Stimulated activated CD4-positive, alpha-beta T cell treated with anti-CD3 and anti-CD28 coated beads, Interleukin-2, amount 100 ng/mL, for 48 hours (primary cell): ENCODE measurements at places on chromosomes 16 and 17.

DNA sequence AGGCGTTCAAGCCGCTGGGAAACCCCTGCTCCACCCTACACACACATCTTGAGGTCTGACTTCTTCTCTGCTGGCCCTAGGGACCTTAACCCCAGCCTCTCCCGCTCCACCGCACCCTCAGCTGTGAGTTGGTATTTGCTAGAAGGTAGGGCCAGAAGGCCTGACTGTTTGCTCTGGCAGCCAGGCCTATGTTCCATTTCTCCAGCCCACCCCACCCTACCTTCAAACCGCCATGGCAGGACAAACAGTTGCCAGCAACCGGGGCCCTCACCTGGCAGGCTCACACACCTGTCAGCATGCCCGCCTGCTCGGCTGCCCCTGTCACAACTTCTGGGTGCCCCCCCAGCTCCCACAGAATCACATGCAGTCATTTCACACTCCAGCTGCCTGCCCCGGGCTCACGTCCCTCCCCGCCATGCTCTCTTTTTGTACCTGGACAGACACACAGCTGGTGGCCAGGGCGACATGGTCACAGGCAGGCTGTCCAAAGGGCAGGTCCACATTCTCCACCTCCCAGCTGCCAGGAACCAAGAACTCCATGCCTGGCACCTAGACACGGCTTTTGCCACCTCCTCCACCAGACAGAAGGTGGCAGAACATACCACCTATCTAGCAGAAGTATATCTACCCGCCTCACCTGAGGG lies 2.6 kb upstream of the ATP2A3 start:
- no peak for DNase-seq

- DNase-seq, result no peak
These were observed 674 bp downstream of the TAF15 start for GRCh38 chr17:35809855-35810461.

- no peak for DNase-seq
These were observed 4.9 kb downstream of the FMNL1 start for GRCh38 chr17:45226576-45226975.

GRCh38 chr16:80191928-80192327 lies 348.9 kb upstream of the DYNLRB2 start:
- no peak for DNase-seq

GRCh38 chr16:74100395-74101326 lies 196.0 kb upstream of the PSMD7 start:
- no peak for DNase-seq

- no peak for DNase-seq
These were observed 77.6 kb upstream of the TNRC6C start for GRCh38 chr17:77880711-77881450.

DNA sequence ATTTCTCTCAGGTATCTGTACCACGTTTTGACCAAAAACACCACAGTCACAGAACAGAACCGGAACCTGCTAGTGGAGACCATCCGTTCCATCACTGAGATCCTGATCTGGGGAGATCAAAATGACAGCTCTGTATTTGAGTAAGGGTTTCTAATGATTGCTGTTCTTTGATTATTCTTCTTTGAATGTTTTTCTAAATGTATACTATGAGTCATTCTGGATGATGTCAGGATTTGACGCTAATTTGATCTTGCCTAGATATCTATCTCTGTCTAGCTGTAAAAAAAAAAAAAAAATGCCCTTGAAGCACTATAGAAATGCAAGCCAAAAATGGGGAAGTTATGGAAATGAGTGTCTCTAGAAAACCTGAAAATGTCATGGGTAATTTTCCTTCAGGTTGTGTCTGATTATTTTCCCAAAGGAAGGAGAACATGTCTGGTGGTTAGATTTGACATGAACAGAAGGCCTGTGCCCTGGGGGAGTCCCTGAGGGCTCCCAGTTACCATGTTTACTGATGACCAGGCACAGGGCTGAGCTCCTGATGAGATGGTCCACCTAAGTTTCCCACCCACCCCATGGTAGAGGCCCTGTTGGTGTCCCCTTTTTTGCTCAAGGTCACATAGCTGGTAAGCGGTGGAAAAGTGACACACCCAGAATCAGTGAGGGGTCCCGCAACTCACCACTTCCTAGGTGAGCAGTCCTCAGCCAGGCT lies 13.6 kb downstream of the CLEC16A start:
- DNase-seq, result no peak

DNA sequence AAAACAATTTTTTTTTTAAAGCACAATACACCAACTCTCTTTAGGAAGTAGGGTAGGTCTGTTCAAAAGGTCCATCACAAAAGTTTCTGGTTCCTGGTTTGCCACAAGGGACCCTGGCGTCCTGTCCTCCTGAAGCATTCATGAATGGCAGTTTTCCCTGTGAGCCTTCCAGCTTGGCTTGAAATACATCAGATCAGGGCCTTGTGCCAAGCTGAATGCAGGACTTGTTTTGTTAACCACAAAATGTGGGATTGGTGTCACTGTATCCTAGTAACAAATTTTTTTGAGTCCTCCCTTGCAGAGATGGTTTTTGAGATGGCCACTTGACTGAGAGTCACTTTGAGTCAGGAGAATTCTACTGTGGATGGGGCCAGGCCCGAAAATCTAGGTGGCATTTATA lies 3.9 kb downstream of the GNAO1 start:
- no peak for DNase-seq

DNA sequence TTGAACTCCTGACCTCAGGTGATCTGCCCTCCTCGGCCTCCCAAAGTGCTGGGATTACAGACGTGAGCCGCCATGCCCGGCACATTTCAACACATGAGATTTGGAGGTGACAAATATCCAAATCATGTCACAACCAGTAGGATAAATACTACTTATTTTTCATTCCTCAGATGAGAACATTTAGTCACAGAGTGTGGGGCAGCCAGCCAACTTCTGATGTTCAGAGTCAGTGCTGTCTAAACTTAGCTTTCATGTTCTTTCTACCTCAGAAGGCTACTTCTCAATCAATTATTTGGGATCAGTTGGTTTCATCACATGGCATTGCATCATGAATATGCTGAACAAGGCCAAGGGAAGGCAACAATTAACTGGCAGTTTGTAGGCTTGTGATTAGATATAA lies 134.5 kb downstream of the CDH13 start:
- no peak for DNase-seq

- no peak for DNase-seq
These were observed 111.7 kb upstream of the FOXF1 start for GRCh38 chr16:86398622-86399021.

DNA sequence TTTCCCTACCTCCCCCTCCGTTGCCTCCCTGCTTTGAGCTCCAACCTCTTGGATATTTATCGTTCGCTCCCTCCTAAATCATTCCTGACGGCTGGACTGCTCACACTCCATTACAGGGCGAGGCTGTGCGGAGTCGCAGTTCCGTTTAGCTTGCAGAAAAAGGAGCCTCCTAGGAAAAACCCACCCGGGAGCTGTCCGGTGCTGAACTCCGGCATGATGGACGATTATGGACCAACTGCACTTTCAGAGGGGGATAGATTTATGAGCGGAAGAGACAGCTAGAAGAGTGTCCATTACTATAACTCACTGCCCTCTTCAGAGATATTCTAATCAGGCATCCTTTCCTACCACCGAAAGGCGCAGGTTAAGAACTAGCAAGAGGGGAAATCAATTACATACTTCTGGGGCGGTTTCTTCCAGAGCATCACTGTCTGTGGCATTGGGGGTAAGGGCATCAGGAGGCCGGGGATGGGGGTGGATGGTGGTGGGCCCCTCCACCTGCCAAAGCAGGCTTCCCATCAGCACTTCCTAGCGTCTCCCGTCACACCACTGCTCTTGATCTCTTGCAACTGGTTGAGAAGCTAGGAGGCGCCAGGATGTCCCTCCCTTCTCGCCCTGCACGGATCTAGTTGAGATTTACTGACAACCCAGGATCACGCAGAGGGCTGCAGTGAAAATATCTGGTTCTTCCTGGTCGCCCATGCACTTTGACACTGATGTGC lies 251.2 kb downstream of the ENGASE start:
- no peak for DNase-seq

DNA sequence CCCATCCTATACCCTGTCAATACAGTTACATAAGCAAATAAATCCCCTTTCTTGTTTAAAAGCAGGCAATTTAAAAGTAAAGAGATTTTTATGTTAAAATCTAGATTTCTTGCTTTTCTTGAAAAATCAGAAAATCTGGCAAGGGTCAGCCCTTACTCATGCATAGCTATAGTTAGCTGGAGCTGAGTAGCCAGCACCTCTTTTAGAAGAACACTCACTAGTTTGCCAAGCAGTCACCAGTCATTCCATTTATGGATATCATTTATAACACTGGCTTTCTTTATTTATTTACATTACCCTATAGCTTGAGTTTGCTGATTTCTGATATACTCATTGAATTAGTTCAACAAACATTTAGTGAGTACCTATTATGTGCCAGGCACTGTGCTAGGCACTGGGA lies 45.7 kb downstream of the NXPH3 start:
- DNase-seq, result no peak
